ENCODE measurements at places on chromosomes 5 and 9.

DNA sequence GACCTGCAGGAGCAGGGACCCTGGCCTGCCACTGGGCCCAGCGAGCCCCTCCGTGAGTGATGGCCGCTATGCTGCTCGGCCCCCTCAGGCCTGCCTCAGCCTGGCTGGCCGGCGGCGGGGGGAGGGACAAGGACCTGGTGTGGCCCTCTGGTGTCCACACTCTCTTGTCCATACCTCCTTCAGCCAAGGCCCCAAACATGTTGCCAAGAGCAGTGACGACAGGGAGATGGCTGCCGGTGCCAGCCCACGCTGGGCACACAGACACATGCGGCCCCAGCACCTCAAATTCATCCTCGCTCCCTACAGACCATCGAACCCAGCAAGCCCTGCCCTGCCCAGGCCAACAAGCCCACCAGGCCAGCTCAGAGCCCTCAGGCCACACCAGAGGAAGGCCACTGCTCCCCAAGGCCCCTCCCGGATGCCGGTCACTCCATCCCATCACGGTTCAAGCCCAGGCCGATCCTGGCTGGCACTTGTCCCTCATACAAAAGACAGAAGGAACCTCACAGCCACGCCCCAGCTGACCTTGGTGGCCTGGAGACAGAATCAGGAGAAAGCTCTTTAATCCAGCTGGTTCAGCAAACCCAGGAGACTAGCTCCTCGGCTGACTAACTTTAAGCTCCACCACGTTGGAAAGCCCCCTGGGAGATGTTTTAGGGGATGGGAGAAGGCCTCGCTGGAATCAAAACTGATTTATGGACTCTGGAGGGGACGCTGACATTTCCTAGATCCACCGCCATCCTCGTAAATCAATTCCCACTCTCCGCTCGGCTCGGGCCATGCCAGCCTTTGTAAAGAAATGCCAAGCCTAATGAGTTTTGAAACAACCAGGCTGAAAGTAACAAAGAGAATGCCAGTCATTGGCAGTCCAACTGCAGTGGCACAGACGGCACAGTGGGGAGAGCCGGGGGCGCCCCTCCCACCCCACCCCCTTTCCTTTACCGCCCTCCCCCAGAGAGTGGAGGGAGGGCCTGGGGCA lies 84.9 kb downstream of the VAV2 start:
- DNase-seq = peak; percentile 19

GRCh38 chr9:93112116-93112863 lies 16.3 kb downstream of the CARD19 start:
- DNase-seq = no peak

GRCh38 chr5:93585767-93586385 lies 2.9 kb downstream of the NR2F1 start:
- no peak for DNase-seq

DNA sequence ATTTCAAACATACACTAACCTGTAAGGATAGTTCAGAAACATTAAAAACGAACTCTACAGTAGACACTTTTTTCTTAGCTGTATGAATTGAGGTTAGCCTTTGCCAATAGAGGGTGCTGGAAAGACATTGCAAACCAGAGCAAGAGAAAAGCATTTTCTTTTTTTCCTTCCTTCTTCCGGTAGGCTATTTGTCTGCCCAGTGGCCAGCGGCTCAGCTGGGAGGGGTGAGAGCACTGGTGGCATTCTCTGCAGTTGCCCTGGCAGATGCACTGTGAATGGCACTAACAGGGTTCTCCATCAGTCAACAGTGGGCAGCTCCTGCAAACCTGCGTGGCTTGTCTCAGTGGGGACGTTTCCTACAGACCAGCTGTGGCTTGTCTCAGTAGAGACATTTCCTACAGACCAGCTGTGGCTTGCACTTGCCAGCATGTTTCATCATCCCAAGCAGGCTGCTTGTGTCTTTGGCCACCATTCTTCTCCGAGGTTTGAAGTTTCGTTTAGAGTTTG lies 984.5 kb upstream of the CDH18 start:
- peak; percentile 52 for DNase-seq

GRCh38 chr9:133657120-133657661 lies 21.0 kb downstream of the DBH start:
- no peak for DNase-seq

DNA sequence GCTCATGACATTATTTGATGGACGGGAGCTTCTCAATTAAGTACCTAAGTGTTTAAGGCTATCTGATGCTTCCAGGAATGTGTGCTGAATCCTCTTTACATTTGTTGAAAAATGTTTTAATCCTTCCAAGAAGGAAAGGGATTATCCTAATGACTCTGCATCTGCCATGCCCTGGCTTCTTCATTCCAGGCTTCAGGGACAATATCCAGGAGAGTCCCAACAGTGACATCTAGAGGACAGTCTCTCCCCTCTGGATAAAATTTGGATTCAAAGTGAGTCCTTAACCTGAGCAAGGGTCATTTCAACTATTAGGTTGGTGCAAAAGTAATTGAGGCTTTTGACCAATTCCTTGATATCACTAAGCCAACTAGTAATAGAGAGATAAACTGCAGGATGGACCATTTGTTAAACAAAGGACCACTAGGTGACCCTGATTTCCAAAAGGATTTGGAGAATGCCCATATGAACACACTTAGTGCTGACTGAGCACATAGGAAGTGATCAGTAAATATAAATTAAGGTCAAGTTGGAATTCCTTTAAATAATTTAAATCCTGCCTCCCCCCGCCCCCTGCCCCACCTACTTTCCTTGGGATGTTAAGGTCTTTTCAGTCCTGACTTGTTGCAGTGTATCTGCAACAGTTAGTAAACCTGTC lies 19.1 kb downstream of the TNFSF8 start:
- peak; percentile 56 for DNase-seq

DNA sequence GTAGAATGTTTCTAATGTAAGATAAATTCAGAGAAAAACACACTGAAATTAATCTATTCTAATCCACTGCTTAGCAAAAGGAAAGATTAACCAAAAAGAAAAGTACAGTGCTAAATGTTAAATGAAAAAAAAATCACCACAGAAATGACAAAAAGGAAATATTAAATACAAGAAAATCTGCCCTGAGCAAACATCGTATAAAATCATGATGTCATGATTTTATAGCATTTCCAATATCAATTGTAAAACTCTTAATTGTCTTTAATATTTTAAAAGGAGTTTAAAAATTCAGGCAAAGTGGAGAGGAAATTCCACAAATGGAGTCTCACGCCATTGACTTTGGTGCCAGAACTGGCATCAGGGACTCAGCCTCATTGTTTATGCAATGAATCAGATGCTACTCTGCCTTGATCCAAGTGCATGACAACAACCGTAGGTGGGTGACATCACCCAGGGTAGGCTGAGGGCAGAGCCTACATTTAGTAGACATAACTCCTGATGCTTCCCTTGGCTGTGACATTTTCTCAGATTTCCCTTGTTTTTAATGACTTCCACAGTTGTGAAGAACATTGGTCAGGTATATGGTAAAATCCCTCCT lies 696.8 kb downstream of the SEMA5A start:
- DNase-seq = no peak

- no peak for DNase-seq
Measured at GRCh38 chr5:54589786-54590185, 72.2 kb downstream of the SNX18 start.

DNA sequence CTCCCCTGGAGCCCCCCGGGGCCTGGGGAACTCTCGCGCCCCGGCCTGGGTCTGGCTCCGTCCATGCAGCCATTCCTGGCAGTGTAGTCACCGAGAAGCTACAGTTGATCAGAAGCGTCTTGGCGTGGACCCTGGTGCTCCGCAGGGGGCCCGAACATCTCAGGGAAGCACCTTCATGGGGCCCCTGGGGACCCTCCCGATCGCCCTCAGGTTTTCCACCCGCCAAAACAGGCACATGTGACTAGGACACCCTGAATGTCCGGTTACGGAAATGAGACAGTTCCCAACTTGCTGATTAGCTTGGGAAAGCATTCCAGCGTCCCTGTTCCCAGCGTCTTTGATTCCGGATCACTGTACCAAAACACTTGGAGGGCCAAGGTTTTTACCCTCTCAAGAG lies 472 bp downstream of the FBXO4 start:
- DNase-seq = peak; percentile 31

- DNase-seq = no peak
Measured at GRCh38 chr5:137621861-137622823, 113.7 kb downstream of the KLHL3 start.

- no peak for DNase-seq
Measured at GRCh38 chr5:147874910-147875367, 3.6 kb upstream of the SCGB3A2 start.

GRCh38 chr5:56612353-56612752 lies 203.0 kb upstream of the MAP3K1 start:
- DNase-seq = no peak

DNA sequence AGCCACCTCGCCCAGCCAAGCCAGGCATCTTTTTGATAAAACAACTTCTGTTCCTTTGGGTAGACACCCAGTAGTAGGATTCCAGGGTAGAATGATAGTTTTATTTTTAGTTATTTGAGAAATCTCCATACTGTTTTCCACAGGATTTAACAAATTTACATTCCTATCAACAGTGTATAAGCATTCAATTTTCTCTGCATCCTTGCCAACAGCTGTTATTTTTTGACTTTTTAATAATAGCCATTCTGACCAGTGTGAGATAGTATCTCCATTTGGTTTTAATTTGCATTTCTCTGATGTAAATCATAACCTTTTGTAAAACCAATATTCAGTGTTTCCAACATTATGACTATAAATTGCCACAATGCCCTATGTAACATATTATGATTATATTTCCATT lies 28.2 kb upstream of the CCNB1 start:
- DNase-seq = no peak

DNA sequence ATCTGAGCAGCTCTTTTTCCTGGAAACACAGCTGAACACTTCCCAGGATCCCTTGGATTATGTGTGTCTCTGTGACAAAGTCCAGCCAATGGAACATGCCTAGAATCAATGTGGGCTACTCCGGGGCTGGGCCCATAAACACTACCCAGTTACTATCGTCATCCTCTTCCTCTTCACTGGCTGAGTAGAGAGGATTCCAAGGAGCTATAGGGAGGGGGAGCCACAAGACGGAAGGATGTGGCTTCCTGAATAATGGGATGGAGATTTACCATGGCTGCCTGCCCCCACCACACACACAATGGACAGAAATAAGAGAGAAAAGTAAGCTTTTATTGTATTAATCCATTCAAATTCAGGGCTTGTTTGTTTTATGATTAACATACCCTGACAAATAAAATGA lies 22.1 kb upstream of the TAS2R1 start:
- DNase-seq = no peak

- DNase-seq = no peak
Measured at GRCh38 chr9:13705918-13706317, 426.4 kb upstream of the MPDZ start.

DNA sequence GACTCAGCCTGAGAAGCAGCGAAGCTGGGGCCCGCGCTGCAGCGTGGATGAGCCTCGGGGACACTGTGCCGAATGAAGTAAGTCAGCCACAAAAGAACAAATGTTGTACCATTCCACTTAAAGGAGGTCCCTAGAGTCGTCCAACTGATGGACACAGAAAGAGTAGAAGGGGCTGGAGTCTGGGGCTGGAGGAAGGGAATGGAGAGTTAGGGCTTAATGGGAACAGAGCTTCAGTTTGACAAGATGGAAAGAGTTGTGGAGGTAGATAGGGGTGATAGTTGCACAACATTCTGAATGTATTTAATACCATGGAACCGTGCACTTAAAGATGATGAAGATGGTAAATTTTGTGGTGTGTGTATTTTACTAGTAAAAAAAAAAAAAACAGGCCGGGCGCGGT lies 119.9 kb downstream of the EHMT1 start:
- DNase-seq = no peak

DNA sequence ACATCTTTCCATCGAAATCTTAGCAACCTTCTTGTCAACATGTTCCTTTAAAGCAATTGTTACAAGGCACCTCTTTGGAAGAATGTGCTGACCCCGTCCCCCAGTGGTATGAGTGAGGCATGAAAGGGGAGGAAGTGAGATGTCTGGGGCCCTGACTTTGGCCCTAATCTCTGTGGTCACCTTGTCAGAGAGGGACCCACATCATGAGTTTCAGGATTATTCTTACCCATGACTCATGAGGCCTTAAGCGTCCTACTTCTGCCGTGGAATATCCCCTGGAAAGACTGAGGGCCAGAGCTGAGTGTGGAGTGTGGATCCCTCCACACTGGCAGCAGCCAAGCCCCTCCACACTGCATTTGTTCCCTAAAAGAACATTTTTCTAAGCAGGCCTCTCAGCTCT lies 81.2 kb downstream of the FSTL4 start:
- DNase-seq = no peak

- DNase-seq = no peak
Measured at GRCh38 chr9:116115761-116116353, 37.7 kb upstream of the PAPPA start.

GRCh38 chr5:140007311-140007710 lies 35.8 kb downstream of the NRG2 start:
- DNase-seq = no peak

GRCh38 chr5:169980418-169981053 lies at the start of gene INSYN2B:
TSS of gene INSYN2B (minus strand) at chr5:169980495. CDS start at chr5:169883898, 96,597 bp downstream.
- DNase-seq = peak; percentile 91

GRCh38 chr5:22591461-22591860 lies 261.7 kb downstream of the CDH12 start:
- no peak for DNase-seq

DNA sequence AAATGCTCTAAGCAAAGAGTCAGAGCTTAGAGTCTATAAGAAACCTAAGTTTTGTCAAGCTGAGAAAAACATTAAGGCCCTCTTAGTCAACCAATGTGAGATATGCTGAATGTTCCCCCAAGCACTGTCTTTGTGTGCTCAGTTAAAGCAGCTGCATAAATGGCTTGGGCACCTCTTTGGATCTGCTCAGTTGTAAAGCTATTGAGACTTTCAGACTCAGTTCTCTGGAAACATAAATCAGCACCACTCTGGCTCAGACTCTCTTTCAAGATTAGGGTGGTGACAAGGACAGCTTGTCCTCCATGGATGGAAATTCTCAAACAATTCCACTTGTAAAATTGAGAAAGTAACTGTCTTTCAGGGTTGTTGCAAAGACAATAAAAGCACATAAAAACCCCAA lies 807.9 kb downstream of the PRELID2 start:
- no peak for DNase-seq

GRCh38 chr9:125739436-125739835 lies 7.7 kb upstream of the PBX3 start:
- no peak for DNase-seq

- DNase-seq = no peak
Measured at GRCh38 chr9:133331641-133332380, 4.2 kb downstream of the SURF6 start.

- no peak for DNase-seq
Measured at GRCh38 chr9:11500780-11501179, 888.0 kb upstream of the PTPRD start.

GRCh38 chr9:105290418-105290817 lies 46.0 kb downstream of the SLC44A1 start:
- no peak for DNase-seq

All from midbrain (tissue), 1 donor.